ENCODE measurements at places on chromosomes 13 and 19.

DNA sequence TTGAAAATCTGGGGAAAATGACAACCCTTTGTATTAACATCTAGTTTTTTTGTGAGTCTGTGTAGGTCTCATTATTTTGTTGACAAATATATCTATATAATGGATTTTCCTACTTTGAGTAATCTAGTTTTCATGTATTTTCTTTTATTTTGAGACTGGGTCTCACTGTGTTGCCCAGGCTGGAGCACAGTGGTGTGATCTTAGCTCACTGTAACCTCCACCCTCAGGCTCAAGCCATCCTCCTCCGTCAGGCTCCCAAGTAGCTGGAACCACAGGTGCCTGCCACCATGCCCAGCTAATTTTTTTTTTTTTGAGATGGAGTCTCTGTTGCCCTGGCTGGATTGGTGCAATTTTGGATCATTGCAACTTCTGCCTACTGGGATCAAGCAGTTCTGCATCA is 9.2 kb downstream of the ZNF525 start:
- DNase-seq, result no peak

DNA sequence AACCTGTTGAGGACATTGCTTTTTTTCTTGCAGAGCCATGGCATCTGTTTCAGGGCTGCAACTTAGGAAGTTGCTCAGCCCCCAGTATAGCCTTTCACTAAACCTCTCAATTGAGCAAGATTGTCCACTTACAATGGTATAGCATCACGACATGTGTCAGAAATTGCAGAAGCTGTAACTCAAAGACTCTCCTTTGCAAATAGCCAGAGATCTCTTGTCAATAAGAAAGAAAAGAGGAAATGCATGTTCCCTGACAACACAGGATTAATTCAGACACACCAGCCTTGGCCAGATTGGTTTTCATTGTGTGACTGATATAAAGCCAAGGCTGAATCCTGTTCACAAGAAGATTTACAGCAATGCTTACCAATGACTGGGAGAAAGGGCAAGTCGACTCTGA is 38.7 kb upstream of the CYSLTR2 start:
- DNase-seq, result no peak

GRCh38 chr13:22536851-22537250 is 643.9 kb upstream of the SGCG start:
- DNase-seq, result no peak

- no peak for DNase-seq
Measured at GRCh38 chr19:13989487-13989886, 16.6 kb downstream of the RFX1 start.

- DNase-seq, result no peak
Measured at GRCh38 chr19:52170863-52171320, 529 bp downstream of the ZNF836 start.
